ENCODE measurements at places on chromosomes 5 and 9.

GRCh38 chr5:158952951-158953350 is 146.8 kb downstream of the EBF1 start:
- no peak for DNase-seq

GRCh38 chr5:55289808-55290207 is 17.7 kb downstream of the DHX29 start:
- DNase-seq, result no peak

GRCh38 chr9:38305582-38305981 is 86.9 kb upstream of the ALDH1B1 start:
- DNase-seq, result no peak

DNA sequence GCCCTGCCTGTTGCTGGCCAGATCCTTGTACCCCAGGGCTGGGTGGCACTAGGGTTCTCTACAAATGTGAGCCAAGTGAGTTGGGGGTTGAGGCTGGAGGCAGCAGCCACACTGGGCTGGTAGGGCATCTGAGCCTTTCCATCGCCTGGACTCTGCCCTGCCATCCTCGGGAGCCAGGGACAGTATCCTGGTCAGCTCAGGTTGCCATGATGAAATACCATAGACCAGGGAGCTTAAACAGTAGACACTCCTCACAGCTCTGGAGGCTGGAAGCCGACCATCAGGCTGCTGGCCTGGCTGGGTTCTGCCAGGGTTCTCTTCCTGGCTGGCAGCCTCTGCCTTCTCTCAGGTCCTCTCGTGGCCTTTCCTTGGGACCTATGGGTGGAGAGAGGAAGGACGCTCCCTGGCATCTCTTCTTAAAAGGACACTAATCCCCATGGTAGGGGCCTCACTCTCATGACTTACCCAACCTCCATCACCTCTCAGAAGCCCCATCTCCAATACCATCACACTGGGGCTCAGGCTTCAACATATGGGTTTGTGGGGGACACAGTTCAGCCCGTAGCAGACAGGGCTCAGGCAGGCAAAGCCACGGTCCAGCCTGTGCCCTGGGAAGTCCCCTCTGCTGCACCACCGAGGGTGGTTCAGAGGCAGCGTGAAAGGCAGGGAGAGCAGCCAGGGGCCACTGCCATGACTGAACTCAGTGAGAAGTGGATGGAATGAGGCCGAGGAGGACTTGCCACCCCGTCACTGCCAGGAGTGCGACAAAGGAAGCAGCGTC is 50.1 kb downstream of the HMCN2 start:
- no peak for DNase-seq

- DNase-seq, result no peak
Observed at GRCh38 chr5:119347991-119348390, 7.8 kb upstream of the TNFAIP8 start.

- no peak for DNase-seq
Observed at GRCh38 chr5:176381423-176381822, 7.0 kb downstream of the NOP16 start.

- no peak for DNase-seq
Observed at GRCh38 chr9:127223810-127224177, 40.8 kb upstream of the GARNL3 start.

DNA sequence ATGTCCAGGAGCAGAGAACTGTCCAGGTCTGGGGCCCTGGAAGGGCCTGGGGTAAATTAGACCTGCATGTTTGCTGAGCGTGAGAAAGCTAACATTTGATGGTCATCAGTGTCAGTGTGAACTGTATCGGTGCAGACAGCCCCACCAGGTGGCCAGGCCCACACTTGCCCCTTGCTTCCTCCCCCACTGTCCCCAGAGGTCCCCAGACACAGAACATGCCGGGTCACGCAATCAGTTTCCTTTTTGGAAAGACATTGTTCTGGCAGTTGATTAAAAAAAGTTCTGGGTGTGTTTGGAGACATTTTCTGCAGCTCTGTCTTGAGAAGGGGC is 1.5 kb downstream of the NKD2 start:
- DNase-seq, result peak; percentile 74

DNA sequence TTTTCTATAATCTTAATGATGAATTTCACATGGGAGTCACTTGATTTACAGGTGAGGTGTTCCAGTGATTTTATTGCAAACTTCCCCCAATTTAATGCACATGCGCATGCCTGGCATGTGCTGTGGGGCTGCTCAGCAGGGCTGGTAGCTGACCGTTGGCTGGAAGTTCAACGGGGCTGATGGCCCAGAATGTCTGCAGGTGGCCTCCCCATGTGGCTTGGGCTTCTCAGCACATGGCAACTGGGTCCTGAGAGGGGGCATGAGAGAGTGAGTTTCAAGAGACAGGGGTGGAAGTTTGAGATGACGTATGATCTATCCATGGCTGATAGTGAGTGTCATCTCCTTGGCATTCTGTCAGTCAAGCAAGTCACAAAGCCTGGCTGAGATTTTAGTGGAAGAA is 259.8 kb downstream of the ZSWIM6 start:
- peak; percentile 54 for DNase-seq

- no peak for DNase-seq
Observed at GRCh38 chr9:99783799-99784198, 37.9 kb upstream of the NR4A3 start.

- no peak for DNase-seq
Observed at GRCh38 chr5:67015541-67016191, 180.9 kb downstream of the CD180 start.

DNA sequence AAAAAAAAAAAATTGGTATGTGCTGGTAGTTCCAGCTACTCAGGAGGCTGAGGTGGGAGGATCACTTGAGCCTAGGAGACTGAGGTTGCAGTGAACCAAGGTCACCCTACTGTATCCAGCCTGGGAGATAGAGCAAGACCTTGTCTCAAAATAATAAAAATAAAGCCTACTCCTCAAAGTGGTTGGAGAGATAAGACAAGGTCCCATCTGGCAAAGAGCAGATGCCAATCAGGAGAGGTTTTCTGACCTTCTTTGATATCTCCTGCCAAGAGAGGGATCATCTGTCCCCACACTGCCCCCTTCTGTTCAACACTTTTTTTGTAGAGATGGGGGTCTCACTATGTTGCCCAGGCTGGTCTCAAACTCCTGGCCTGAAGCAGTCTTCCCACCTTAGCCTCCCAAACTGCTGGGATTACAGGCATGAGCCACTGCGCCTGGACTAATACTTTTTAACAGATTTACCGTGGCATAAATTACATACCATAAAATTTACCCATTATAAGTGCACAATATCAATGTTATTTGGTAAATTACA is 64.7 kb downstream of the SH3PXD2B start:
- no peak for DNase-seq

GRCh38 chr5:69368458-69369339 is 621 bp downstream of the AK6 start:
- no peak for DNase-seq

- DNase-seq, result no peak
Observed at GRCh38 chr9:113528088-113528487, 64.6 kb downstream of the RGS3 start.

DNA sequence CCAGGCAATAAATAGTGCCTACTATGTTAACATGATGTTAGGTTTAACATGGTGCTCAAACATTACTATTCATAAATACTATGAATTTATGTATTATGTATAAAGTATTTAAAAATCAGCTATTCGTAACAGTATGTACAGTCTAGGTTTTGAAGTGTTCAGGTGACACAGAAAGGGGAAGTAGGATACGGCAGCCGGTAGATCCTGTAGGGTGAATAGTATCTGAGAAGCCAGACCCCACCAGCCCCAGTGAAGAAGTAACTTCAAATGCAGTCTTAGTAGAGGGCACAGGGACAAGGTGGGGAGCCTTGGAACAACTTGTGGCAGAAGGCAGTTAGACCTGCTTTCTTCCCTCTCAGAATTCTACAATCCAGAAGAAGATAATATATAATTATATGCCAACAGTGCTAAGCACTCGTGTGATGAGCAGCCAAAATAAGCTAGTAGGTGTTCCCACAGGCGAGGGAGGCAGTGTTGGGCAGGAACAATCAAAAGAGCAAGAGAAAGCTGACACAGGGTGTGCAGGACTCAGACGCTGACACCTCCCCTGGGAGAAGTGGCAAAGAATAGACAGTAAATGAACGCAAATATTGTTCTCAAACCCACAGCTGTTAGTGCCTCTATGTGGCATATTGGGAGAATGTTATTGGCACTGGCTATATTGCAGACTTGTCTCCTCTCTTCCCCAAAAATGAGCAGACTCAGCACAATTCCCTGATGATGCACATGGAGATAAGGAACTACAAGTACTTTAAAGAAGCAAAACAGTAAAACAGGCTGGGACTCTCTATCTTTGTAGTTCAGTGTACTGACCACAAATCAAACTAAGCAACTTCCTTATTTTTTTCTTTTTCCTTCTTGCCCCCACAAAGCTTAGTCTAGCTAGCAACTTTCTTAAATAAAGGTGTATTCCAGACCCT is 4.6 kb downstream of the ZNF367 start:
- DNase-seq, result peak; percentile 56

- DNase-seq, result no peak
Observed at GRCh38 chr5:104431981-104432380, 869.4 kb upstream of the NUDT12 start.

DNA sequence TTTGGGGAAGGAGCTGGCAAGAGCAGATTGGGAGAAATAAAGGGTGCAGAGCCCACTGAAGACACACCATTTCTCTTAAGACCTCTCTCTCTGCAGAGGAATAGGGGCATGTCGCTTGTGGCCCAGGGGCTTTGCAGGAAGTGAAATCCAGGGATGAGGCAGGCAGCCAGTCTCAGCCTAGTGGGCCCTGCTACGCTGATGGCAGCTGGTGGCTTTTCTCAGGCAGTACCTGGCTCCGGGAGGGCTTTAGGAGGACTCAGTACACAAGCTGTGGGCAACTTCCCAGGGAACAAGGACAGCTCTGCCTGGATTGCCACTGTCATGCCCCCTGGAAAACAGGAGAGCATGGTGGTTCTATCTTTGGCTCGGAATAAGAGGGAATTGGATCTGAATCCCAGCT is 76.2 kb upstream of the NEURL1B start:
- DNase-seq, result no peak

DNA sequence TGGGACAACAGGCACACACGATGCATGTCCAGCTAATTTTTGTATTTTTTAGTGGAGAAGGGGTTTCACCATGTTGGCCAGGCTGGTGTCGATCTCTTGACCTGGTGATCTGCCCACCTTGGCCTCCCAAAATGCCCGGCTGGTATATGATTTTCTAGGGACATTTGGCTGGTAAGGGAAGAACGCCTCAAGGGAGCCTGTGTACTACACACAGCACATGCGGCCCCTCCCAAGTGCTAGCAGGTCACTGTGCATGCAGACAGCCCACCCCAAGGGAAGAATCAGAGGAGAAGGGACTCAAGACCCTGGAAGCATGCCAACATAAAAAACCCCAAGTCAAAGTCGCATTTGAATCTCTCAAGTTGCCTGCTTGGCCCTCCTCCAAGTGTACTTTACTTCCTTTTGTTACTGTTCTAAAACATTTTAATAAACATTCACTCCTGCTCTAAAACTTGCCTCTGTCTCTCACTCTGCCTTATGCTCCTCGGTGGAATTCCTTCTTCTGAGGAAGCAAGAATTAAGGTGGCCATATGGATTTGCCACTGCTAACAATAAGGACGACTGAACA is 24.3 kb upstream of the OTULINL start:
- no peak for DNase-seq

GRCh38 chr9:130008538-130008937 is 34.5 kb downstream of the FNBP1 start:
- no peak for DNase-seq

GRCh38 chr9:12934545-12935272 is 159.9 kb downstream of the LURAP1L start:
- DNase-seq, result no peak

DNA sequence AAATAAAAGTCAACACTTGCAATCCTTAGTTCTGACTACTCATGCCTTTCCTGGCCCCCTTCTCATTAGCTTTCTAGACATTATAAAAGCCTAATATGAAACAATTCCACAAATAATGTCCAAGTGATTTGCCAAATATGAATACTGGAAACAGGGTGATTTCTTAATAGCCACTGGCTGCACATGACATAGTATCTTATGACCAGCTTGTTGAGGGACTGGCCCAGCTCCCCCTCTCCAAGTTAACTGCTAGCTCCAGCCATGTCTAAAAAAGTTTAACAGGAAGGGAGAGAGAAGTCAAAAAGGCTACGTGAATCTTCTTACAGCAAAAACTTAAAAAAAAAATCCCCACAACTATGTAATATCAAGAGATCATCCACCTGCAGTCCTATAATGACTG is 1.5 kb downstream of the CERT1 start:
- DNase-seq, result no peak

GRCh38 chr9:90046317-90046861 is 441.6 kb downstream of the GADD45G start:
- DNase-seq, result peak; percentile 44

GRCh38 chr5:172769342-172769615 is 1.7 kb downstream of the DUSP1 start:
- no peak for DNase-seq

DNA sequence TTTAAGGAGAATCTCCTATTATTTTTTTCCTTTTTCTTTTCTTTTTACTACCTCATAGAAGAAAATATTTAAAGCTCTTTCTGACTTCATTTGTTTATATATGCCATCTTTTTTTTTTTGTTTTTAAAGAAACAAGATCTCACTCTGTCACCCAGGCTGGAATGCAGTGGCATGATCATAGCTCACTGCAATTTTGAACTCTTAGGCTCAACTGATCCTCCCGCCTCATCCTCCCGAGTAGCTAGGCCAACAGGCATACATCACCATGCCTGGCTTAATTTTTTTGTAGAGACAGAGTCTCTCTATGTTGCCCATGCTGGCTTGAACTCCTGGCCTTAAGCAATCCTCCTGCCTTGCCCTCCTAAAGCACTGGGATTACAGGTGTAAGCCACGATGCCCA is 59.5 kb downstream of the LNPEP start:
- DNase-seq, result no peak

- no peak for DNase-seq
Observed at GRCh38 chr5:177249761-177250537, 53.6 kb downstream of the RAB24 start.

GRCh38 chr9:134600836-134601638 is 40.6 kb upstream of the COL5A1 start:
- DNase-seq, result no peak

- DNase-seq, result no peak
Observed at GRCh38 chr9:120435091-120435490, 144.9 kb downstream of the CDK5RAP2 start.

DNA sequence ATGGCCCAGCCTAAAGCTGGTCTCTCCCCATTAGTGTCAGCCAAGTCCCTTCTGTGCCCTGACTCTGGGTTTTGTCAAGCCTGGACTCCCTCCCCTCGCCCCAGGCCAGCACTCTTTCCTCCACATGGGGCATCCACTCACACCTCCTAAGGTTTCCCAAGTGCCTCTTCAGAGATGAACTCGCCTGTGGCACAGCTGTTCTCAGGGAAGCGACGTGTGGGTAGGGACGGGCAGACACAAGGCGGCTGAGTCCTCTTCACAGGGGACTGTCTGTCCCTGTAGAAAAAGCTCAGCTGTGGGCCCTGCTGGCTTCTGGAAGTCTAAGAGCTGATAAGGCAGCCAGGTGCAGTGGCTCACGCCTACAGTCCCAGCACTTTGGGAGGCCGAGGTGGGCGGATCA is 78.5 kb downstream of the CACNA1B start:
- DNase-seq, result peak; percentile 62

- DNase-seq, result no peak
Observed at GRCh38 chr5:151903243-151903653, 21.4 kb downstream of the GLRA1 start.
